Activated T-helper 1 cell treated with anti-CD3 and anti-CD28 coated beads, Interleukin-12 subunit alpha, Interleukin-12 subunit beta, Interleukin-2, Interleukin-4 antibody, amounts not matched to agents 30 ng/mL and 10 ng/mL and 1 ng/mL, durations not matched to agents 14 hours and 24 hours and 36 hours (primary cell): ENCODE measurements at places on chromosomes 5 and 9.

GRCh38 chr9:120630333-120630732, 50.4 kb upstream of the CDK5RAP2 start:
- no peak for DNase-seq
- H3K27me3 ChIP-seq, result peaks cover 2% of the 10 kb centered on the region
- H3K4me3 ChIP-seq, result no peak overlapping the region
- H3K4me1 ChIP-seq, result peaks cover under 1% of the 10 kb centered on the region
- H3K36me3 ChIP-seq, result no peaks in the 10 kb centered on the region

DNA sequence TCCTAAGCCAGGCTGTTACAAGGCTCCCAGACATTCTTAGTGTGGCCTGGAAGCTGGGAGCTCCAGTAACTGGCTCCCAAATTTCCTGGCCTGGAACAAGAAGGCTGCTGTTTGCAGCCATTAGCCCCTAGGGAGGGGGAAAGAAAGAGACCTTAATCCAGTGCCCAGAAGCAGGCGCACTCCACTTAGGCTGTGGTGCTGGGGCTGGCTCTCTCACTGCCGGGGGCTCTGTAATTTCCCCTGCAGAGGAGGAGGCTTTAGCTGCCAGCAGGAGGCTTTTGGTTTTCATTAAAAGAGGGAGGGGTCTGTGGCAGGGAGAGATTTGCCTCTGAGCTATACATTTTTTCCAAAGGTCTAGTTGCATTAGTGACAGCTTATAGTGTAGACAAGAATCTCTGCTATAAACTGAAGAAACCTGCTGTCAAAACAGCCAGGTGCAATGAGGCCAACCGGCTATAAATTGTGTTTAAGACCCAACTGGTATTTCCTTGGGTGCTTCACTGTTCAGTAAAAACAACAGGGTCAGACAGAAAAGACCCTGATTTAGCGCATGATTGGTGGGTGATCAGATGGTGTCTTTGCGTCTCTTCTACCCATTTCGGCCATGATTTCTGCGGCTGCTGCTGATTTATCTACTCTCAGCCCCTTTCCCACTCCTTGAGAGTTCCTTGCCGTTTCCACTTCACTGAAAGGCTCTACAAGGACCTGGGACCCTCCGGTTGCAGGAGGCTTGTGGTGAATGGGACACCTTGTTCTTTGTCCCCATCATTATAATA, 254.6 kb downstream of the AOPEP start:
- H3K27me3 ChIP-seq, result peaks cover 2% of the 10 kb centered on the region
- H3K36me3 ChIP-seq, result no peaks in the 10 kb centered on the region
- no peak for DNase-seq
- H3K4me3 ChIP-seq, result no peak overlapping the region
- H3K4me1 ChIP-seq, result peaks cover 14% of the 10 kb centered on the region

DNA sequence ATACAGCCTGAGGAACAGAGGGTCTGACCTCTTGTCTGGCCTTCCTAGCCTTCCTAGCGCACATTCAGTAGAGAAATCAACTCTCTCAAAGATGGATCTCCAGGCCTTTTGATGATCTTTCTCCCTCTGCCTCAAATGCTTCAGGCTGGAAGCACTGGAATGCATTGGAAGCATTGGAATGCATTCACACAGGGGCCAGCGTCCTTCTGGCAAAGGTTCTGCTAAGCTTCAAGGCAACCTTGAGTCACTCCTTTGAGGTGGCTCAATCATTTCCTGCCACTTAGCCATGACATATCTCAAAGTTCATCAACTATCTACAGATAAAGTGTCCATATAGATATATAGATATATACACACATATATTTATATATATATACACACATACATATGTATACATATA, 42.9 kb downstream of the OR2K2 start:
- DNase-seq, result no peak
- H3K36me3 ChIP-seq, result no peaks in the 10 kb centered on the region
- H3K4me1 ChIP-seq, result peaks cover 6% of the 10 kb centered on the region
- H3K27ac ChIP-seq, result no peak overlapping the region

GRCh38 chr9:15138357-15138686, 168.7 kb downstream of the TTC39B start:
- peaks cover 16% of the 10 kb centered on the region for H3K4me1 ChIP-seq
- H3K27me3 ChIP-seq, result peaks cover 4% of the 10 kb centered on the region
- no peak overlapping the region for H3K27ac ChIP-seq
- no peak for DNase-seq

GRCh38 chr5:169778622-169779596, 141.8 kb downstream of the DOCK2 start:
- H3K4me1 ChIP-seq, result peaks cover 42% of the 10 kb centered on the region
- no peak for DNase-seq
- H3K27me3 ChIP-seq, result no peaks in the 10 kb centered on the region
- H3K36me3 ChIP-seq, result peaks cover 19% of the 10 kb centered on the region
- H3K27ac ChIP-seq, result peak overlapping the region; percentile 3

DNA sequence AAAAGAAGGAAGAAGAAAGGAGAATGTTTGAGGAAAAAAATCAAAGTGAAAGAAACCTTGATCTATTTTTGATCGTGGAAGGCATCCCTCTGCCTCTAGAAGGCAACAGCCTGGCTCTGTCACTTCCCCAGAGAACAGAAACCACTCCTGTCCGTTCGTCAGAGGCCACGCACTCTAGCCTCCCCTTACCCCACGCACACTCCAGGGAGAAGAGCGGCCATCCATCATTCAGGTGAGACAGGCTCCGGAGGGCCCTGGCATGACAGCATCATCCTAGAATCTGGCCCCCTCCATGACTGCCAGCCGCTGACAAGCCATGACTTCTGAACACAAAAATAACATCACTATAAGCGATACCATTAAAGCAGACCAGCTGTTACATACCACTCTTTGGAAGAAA, 135.8 kb downstream of the ROR2 start:
- H3K4me3 ChIP-seq, result no peak overlapping the region
- H3K27ac ChIP-seq, result no peak overlapping the region
- no peaks in the 10 kb centered on the region for H3K4me1 ChIP-seq

GRCh38 chr5:172683645-172684471, 42.8 kb downstream of the NEURL1B start:
- H3K4me3 ChIP-seq, result peak overlapping the region; percentile 33
- DNase-seq, result peak; percentile 27
- no peak overlapping the region for H3K27ac ChIP-seq
- H3K4me1 ChIP-seq, result peaks cover 9% of the 10 kb centered on the region

DNA sequence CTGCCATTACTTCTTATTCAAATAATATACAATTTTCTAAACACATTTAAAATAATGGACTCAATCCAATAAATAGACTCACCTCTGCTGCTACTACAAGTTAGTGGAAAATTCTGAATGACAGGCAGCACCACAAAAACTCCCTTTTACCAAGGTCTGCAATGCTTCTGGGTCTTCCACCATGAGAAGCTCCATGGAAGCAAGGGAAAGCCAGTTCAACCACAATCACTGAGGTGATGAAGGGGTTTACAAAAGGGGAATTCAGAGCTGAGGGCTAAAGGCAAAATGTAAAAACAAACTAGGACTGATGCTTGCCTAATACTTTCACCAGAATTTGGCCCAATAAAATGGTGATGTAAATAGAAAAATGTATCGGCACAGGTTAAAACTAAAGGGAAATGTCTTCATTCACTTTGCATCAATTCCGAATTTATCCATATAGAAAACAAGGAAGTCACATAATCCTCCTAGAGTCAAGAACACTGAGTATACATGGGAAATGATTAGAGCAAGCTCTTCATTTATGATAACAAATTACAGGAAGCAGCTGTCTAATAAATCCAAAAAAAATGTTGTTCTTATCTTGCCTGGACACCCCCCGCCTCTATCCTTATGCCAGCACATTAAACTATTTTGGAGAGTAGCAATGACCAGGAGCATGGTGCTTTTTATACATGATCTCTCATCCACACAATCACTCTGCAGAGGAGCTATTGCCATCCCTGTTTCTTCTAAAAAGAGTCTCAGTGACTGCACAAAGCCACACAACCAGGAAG, 66.3 kb upstream of the NFIB start:
- no peaks in the 10 kb centered on the region for H3K27me3 ChIP-seq
- no peak overlapping the region for H3K4me3 ChIP-seq
- no peaks in the 10 kb centered on the region for H3K4me1 ChIP-seq
- no peak for DNase-seq

- no peak overlapping the region for H3K4me3 ChIP-seq
- peaks cover 2% of the 10 kb centered on the region for H3K27me3 ChIP-seq
- H3K36me3 ChIP-seq, result no peaks in the 10 kb centered on the region
Observed at GRCh38 chr9:76537150-76537646, 78.2 kb downstream of the GCNT1 start.

DNA sequence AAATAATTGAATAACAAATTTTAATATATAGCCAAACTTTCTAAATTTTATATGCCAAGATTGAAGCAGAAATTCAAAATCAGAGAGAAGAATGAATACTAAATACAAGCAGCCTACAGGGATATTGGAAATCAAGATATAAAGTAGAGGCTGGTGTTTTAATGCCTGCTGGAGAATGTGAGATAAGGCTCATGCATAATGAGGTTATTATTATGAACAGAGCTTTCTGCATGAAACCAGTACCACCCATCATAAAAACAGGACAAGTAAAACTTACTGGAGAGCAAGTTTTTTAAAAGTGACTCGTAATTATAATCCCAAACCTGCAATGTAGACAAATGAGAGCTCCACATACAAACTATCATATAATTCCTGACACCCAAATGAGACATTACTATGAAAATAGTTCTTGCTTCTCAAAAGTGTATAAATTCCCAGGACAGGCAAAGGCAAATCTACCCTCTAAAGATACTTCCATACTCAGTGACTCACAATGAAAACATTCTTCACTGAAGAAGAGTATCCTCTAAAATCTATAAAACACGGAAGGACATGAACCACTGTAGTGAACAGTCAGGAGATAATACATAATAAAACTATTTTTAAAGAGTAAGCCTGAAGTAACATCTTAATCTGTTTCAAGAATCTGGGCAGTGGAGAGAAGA, 532.0 kb upstream of the GRAMD2B start:
- no peaks in the 10 kb centered on the region for H3K4me1 ChIP-seq
- no peak overlapping the region for H3K4me3 ChIP-seq
- H3K27ac ChIP-seq, result no peak overlapping the region
- H3K27me3 ChIP-seq, result no peaks in the 10 kb centered on the region
- H3K36me3 ChIP-seq, result no peaks in the 10 kb centered on the region
- no peak for DNase-seq

DNA sequence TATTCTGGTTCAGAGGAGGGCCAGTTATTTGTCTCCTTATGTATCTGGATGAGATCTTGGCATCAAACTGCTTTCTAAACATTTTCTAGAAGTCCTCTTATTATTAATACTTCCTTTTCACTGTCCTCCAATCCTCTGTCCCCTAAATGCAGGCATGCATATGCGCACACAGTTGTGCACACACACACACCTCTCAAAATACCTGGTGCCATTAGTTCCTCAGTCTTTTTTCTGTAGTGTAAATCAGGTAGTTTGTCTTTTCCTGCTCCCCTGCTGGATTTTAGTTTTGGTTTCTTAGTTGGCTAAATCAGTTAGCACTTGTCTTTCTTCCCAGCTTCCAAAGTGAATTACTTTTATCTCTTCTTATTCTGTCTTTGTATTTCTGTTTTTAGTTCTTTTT, 55.8 kb upstream of the LRRC70 start:
- peaks cover 17% of the 10 kb centered on the region for H3K4me1 ChIP-seq
- H3K27ac ChIP-seq, result no peak overlapping the region
- DNase-seq, result no peak
- peaks cover 32% of the 10 kb centered on the region for H3K36me3 ChIP-seq
- no peaks in the 10 kb centered on the region for H3K27me3 ChIP-seq

DNA sequence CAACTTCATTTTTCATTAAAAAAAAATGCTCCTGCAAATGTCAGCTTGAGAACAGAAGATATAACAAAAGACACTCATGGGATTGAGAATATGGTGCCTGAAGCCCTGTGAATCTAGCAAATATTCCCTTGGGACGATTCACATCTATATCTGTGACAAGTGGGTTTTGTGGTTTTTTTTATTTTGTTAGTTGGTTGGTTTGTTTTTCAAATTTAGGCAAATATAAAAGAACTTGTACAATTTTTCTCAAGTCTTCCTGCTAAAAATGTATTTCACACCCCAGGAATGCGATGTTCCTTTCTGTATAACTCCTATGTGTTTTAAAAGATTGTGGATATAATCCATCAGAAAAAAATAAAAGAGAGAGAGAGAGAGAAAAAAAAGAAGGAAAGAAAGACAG, 1061.8 kb upstream of the ARRDC3 start:
- no peaks in the 10 kb centered on the region for H3K4me1 ChIP-seq
- H3K27me3 ChIP-seq, result no peaks in the 10 kb centered on the region
- DNase-seq, result no peak
- no peak overlapping the region for H3K4me3 ChIP-seq
- no peak overlapping the region for H3K27ac ChIP-seq
- H3K36me3 ChIP-seq, result no peaks in the 10 kb centered on the region

DNA sequence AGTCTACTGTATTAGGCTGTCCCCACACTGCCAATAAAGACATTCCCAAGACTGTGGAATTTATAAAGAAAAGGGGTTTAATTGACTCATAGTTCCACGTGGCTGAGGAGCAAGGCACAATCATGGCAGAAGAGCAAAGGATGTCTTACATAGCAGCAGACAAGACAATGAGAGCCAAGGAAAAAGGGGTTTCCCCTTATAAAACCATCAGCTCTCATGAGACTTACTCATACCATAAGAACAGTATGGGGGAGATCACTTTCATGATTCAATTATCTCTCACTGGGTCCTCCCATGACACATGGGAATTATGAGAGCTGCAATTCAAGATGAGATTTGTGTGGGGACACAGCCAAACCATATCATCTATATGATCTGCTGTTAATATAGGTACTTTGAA, 14.8 kb upstream of the FSTL4 start:
- no peak overlapping the region for H3K27ac ChIP-seq
- no peaks in the 10 kb centered on the region for H3K4me1 ChIP-seq
- H3K27me3 ChIP-seq, result peaks cover 19% of the 10 kb centered on the region
- no peaks in the 10 kb centered on the region for H3K36me3 ChIP-seq

- H3K27ac ChIP-seq, result no peak overlapping the region
- no peak for DNase-seq
- H3K27me3 ChIP-seq, result no peaks in the 10 kb centered on the region
- no peak overlapping the region for H3K4me3 ChIP-seq
- H3K36me3 ChIP-seq, result no peaks in the 10 kb centered on the region
Observed at GRCh38 chr5:90982576-90982975, 400.5 kb downstream of the ARRDC3 start.

GRCh38 chr5:39473156-39473775, 48.5 kb upstream of the DAB2 start:
- no peaks in the 10 kb centered on the region for H3K4me1 ChIP-seq
- no peak overlapping the region for H3K4me3 ChIP-seq
- no peaks in the 10 kb centered on the region for H3K36me3 ChIP-seq
- peaks cover 5% of the 10 kb centered on the region for H3K27me3 ChIP-seq
- H3K27ac ChIP-seq, result no peak overlapping the region

DNA sequence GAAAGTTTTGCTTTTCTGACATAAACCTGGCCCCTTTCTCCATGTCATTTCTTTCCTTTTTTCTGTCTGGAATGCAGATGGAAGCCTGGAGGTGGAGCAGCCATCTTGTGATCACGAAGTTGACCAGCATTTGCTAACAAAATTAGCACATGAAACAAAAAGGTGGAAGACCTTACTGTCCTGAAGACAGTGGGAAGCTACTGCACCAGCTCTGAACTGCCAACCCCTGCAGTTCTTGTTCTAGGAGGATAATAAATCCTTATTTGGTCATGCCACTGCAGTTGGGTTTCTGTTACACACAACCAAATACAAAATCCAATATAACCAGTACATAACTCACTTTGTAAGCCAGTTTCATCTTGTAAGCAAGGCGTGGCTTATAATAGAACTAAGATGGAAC, 249.4 kb upstream of the TBCA start:
- H3K36me3 ChIP-seq, result no peaks in the 10 kb centered on the region
- no peak overlapping the region for H3K27ac ChIP-seq
- H3K4me1 ChIP-seq, result no peaks in the 10 kb centered on the region
- H3K27me3 ChIP-seq, result no peaks in the 10 kb centered on the region
- DNase-seq, result no peak

- no peaks in the 10 kb centered on the region for H3K27me3 ChIP-seq
- H3K36me3 ChIP-seq, result no peaks in the 10 kb centered on the region
- no peak overlapping the region for H3K27ac ChIP-seq
- DNase-seq, result no peak
- no peaks in the 10 kb centered on the region for H3K4me1 ChIP-seq
Observed at GRCh38 chr9:2709645-2710101, 7.6 kb upstream of the KCNV2 start.
